ENCODE measurements at places on chromosomes 6 and 20.

DNA sequence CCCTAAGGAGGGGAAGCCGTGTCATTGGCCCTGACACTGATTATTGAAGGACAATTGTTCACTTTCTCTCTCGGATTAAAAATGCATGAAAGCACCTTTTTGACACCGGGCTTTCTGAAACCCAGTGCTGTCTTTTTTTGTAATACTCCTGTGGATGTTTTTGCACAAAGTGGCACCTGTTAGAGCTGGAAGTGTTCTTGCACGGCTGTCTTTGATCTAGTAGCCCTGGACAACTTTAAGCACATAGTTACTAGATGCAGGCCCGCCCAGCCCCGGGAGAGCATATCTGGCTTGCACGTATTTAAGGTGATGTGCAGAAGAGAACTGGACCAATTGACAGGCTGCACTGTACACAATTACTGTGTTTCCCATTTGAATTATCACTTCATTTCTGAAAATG is 72.6 kb downstream of the ARID1B start:
- no peak for DNase-seq

- DNase-seq = no peak
These were observed 448.4 kb downstream of the HACE1 start for GRCh38 chr6:104411302-104411701.

DNA sequence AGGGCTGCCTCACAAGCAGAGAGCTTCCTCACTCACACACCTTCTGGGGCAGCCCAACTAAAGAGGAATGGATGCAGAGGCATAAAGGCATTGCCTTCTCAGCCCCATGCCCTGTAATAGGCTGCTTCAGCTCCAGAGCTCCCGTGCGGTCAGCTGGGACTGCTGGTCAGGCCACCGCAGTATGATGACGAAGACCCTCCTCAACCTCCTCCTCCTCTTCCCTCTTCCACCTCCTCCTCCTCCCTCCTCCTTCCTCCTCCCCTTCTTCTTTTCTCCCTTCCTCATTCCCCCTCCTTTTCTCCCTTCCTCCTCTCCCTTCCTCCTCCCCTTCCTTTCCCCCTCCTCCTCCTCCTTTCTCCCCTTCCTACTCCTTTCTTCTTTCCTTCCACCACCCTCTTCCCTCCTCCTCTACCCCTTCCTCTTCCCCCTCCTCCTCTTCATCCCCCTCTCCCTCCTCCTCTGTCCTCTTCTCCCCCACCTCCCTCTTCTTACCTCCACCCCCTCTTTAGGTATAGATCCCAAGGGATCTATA is 465.3 kb upstream of the CDH4 start:
- no peak for DNase-seq

- no peak for DNase-seq
These were observed 407 bp upstream of the KIF6 start for GRCh38 chr6:39725632-39725997.

GRCh38 chr6:167669870-167670802 is 156.6 kb upstream of the AFDN start:
- no peak for DNase-seq

DNA sequence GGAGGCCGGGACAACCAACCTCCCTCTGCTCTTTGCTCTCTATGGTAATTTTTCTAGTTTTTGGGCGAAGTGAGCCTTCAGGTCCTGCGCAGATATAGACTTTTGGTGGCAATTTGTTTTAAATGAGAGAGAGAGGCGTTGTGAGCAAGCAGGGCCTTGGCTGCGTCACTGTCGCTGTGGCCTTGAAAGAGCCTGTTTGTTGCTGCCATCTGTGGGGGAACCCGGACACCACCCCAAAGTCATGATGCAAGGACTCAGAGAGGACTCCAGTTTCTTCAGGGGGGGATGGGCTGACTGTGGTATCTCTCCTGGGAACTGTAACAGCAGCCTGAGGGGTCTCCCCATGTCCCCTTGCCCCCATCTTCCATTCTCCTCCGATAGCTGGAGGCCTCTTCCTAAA is 462.7 kb upstream of the SULF2 start:
- DNase-seq = no peak

- DNase-seq = no peak
These were observed 51.5 kb downstream of the PREX1 start for GRCh38 chr20:48776306-48776705.

DNA sequence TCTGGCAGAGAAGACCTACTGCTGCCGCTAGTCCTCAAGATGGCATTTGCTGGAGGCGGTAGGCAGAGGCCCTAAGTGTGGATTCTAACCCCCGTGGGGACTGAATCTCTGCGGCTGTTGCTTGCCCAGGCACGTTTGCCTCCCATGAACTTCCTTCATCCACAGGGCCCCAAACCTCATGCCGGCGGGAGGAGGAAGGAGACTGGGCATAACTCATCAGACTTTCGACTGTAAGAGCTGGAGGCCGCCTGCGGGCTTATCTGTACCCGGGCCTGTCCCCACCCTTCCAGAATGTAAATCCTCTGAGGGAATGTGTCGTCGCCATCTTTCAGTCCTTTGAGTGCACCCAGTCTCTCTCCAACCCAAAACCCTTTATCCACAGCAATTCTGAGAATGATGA is 990 bp downstream of the ZFP57 start:
- DNase-seq = no peak
